ENCODE measurements at places on chromosomes 2 and 18.
A peak's percentile ranks its signal among the peaks of the same experiment; 100 is the strongest.

DNA sequence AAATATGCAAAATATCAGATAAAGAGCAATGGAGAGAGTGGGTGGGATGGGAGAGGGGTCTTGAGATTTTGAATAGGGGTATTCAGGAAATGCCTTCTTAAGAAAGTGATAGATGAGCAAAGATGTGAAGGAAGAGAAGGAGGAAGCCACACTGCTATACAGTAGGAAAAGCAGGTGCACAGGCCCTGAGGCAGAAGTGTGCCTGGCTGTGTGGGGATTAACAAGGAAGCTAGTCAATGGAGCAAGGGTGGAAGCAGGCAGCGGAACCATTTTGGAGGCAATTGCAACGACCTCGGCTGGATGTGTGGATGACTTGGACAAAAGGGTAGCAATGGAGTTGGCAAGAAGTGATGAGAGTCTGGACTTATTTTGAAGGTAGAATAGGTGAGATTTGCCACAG is 11.0 kb upstream of the CNGA3 start:
- no peak for DNase-seq

- no peak for DNase-seq
These were observed 360.1 kb upstream of the RND3 start for GRCh38 chr2:150847578-150847977.

DNA sequence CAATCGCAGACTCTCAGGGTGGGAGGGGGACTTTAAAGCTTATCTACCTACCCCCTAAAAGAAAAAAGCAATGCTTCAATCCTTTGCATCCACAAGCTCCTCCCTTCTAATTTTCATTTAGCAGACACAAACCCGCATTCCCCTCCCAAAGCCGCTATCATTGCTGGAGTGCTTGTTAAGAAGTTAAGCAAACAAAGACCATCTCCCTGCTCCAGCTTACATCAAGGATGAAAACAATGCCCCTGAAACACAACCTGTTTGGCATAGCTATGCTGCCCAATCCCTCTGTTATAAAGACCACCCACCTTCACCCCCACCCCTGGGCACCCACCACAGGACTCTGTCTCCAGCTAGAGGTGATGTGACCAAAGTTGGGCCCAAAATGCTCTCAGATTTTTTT is 33.0 kb downstream of the REEP1 start:
- DNase-seq: no peak

- no peak for DNase-seq
These were observed 290.4 kb upstream of the ZC3H15 start for GRCh38 chr2:186195696-186196095.

- peak; percentile 44 for DNase-seq
These were observed 17.2 kb downstream of the SH3YL1 start for GRCh38 chr2:246489-247144.

DNA sequence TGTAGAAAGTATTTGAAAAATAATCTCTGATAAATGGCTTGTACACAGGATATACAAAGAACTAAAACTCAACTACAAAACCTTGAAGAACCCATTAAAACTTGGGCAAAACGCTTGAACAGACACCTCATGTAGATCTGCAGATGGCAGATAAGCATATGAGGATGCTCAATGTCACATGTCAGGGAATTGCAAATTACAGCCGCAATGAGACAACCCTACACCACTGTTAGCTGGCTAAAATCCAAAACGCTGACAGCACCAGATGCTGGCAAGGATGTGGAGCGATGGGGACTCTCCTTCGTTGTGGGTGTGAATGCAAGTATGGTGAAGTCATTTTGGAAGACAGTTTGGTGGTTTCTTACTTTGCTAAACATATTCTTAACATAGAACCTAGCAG is 53.7 kb downstream of the SNTG2 start:
- DNase-seq: no peak

GRCh38 chr2:214450118-214450894 is 39.5 kb downstream of the VWC2L start:
- no peak for DNase-seq

DNA sequence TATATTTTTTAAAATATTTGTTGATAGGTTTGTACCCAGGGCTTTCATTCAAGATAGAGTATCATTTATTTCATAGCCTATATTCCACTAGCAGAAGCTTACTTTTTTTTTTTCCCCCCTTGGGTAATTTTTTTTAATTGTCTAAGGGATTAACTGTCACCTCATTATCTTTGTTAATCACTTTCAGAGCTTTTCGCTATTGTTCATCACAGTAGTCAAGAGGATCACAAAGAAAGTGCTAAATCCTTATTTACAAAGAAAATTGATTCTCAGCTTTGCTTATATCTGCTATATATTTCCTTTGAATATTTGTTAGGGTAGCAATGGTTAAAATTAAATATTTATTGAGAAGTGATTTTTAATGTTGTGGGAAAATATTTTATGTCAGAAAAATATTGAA is 59.0 kb downstream of the CAMKMT start:
- no peak for DNase-seq

GRCh38 chr2:109239720-109240119 is 110.7 kb downstream of the SH3RF3 start:
- DNase-seq: no peak

GRCh38 chr18:63949068-63949737 is at the start of gene HMSD:
HMSD (plus strand) TSS chr18:63949301; CDS start chr18:63953456, 4,155 bp downstream.
- no peak for DNase-seq

DNA sequence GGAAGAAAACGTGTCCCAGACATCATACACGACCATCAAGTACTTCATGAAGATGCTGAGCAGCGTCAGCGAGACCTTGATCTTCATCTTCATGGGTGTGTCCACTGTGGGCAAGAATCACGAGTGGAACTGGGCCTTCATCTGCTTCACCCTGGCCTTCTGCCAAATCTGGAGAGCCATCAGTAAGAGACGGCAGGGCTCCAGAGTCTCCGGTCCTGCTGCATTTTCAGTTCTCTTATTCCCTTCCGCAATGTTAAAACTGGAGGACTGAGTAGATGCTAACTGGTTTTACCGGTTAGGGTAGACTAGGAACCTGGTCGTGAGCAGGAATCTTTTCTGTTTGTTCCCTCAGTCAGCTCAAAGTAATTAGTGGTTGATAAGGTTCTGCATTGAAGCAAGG is 32.3 kb downstream of the SLC9A4 start:
- no peak for DNase-seq

DNA sequence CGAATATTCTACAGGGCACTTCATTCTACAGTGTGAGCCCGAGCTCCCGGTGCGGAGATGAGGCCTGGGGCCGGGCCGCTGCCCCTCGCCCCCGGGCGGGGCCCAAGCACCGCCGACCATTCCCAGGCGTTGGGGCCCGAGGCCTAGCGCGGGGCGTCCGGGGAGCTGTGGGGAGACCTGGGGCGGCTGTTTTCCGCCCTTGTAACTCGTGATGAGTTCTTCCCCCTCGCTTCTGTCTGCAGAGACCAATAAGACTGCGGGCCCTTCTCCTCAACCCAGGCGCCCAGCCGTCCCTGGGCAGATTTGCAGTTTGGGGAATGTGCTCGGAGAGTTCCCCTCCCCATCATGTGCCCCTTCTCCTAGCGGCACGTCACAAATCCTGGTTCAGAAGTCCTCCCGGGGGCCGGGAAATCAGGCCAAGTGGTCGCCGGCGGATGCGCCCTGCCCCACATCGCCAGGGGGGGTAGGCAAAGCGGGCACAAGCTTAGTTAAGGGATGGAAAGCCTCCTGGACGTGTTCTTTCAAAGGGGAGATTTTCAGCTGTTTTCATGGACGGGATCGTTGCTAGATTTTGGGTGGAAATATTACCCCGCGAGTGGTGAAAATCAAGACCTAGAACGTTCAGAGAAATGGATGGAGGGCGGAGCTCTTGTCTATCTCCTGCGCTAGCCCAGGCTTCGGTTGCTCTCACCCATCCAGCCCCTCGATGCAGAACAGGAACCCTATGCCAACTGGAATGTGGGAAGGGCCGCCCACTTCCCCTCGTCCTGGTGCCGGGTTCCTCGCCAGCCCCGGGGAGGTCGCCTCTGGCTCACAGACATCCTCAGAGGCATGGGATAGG is 18.8 kb upstream of the HAAO start:
- peak; percentile 37 for DNase-seq

GRCh38 chr2:191291471-191291870 is 46.3 kb downstream of the MYO1B start:
- no peak for DNase-seq

DNA sequence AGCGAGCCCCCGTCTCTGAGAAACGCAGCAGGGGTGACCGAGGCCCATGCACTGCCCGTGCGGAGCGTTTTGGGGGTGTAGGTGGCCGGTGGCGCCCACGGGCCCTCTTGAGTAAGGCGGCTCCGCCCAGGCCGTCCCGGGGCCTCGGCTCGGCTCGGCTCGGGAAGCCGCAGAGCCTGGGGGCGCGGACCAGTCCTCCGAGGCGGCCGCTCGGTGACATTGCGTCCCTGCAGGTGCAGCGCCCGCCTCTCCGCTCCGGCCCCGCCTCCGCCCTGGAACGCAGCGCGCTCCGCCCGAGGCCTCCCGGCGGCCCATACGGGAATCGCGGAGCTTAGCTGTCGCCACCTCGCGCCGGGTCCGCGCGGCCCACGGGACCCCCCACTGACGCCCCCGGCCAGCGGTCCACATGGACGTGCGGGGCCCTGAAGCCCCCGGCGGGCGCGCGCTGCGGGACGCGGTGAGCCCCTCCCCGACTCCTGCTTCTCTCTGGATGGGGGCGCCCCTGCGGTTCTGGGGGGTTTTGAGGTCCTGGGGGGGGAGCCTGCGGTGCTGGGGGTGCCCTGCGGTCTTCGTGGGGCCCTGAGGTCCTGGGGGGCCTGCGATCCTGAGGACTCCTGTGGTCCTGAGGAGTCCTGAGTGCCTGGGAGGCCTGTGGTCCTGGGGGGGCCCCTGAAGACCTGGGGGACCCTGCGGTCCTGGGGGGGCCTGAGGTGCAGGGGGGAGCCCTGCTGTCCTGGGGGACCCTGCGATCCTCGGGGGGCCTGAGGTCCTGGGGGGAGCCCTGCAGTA is at the start of gene HSBP1L1:
TSS of gene HSBP1L1 (plus strand) at position 314 of the 789 bp plus-strand sequence. CDS start at position 407, 93 bp downstream.
- DNase-seq: peak; percentile 79

DNA sequence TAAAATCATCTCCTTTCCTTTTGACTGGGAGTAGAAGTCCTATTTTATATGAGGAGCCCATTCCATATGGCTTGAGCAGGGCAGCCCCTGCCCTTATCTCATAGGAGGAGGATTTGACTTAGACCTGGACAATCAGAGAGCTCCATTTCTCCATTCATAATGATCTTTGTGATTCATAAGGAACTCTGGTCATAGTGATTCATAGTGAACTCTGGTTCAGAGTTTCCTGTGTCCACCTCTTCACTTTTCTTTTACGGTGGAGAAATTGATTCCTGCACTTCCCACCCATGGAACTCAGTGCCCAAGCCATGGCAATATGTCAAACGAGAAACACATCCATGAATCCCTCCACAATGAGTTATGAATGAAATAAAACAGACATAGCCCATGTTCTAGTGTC is 12.8 kb upstream of the MYO3B start:
- DNase-seq: no peak

DNA sequence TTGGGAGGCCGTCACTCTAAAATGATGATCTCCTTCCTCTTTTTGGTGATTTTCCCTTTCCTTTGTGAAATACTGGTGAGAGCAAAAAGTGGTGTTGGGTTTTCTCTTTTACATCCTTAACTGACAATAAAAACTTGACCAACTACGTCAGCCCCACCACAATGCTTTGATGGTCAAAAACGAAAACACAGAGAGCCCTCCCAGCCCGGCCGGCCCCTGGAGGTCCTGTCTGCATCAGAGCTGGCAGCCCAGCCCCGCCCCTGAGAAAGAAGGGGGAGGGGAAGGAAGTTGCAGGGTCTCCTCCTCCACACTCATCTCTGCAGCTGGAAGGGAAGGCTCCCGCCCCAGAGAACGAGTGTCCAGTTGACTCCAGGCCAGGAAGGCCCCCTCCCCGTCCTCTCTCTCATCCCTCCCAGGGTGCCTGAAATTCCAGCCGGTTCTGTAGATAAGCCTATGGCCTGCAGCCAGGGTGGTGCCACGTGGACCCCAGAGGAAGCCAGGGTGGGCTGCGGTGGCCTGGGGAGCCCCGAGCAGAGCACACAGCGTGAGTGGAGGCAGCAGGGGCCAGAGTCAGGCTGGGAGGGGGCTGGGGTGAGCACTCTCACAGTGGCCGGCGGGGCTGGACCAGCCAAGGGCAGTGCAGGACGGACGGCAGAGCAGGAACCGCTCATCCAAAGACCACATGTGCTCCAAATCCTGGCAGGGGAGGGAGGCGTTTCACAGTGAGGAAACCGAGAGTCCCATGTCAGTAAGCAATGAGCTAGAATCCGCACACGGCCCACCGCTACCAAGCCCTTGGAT is 19.8 kb downstream of the BIN1 start:
- DNase-seq: no peak

GRCh38 chr18:62523631-62524439 is 1.0 kb downstream of the ZCCHC2 start:
- peak; percentile 49 for DNase-seq

- DNase-seq: no peak
These were observed 30.5 kb downstream of the ANO7 start for GRCh38 chr2:241219030-241219382.

DNA sequence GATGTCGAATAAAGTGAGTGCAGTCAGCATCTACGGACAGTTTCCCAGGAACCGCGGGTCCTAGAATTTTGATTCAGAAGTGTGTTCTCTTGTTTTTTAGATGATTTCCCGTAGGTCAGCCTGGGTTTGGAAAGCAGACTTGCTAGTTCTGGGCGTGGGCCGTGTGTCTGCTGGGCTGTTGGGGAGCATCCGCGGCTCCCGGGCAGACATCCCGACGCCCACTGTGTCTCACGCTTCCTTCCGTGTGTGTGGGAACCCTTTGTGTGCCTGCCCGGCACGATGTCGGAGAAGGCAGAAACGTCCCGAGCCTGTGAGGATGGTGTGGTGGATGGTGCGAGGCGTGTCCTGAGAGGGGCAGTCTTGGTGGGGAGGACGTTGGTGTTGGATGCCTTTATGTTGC is 18.4 kb downstream of the CTDP1 start:
- DNase-seq: no peak

DNA sequence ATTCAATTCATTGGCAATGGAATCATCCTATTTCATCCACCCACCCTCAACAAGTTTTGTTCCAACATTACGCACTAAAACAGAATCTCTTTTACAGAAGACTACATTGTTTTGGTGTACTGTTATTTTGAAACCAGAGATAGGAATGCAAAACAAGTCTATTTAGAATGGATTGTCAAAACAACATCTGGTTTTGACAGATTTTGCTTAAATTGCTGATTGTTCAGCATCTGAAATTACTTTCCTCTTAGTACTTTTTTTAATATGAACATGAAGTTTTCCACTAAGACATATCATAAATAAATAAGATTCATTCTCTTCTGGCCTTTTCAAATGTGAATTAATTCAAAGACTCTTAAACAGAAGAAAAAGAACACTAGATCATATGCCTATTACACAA is 323.9 kb upstream of the TFPI start:
- DNase-seq: no peak
